ENCODE measurements at places on chromosomes 12 and 14. TPM values are rescaled to one million over a fixed set of nuclear protein-coding genes. Genes with fewer than 3 reads are reported as not detected.

NRL gene
- total RNA-seq: 0.69 TPM

LRRK2 gene
- 2.4 TPM for total RNA-seq

MYF5 gene
- not detected for total RNA-seq

RAB15 gene
- total RNA-seq: 1.8 TPM

CCND2 gene
- 105 TPM for total RNA-seq

ESRRB gene
- total RNA-seq: not detected

CMKLR1 gene
- 0.28 TPM for total RNA-seq

EDDM3A gene
- not detected for total RNA-seq

C3AR1 gene
- 0.51 TPM for total RNA-seq

USP44 gene
- under 0.01 TPM for total RNA-seq

CCDC196 gene
- total RNA-seq: not detected

PKP2 gene
- total RNA-seq: 3.4 TPM

IL23A gene
- total RNA-seq: not detected

KLRD1 gene
- total RNA-seq: 0.30 TPM

ACOT6 gene
- not detected for total RNA-seq

RTL1 gene
- total RNA-seq: under 0.01 TPM

MYH6 gene
- not detected for total RNA-seq

PLCZ1 gene
- not detected for total RNA-seq

ADAM21 gene
- 0.37 TPM for total RNA-seq

DCN gene
- total RNA-seq: 96.5 TPM

SCN8A gene
- 38.6 TPM for total RNA-seq

ETFBKMT gene
- 2.0 TPM for total RNA-seq

DAAM1 gene
- total RNA-seq: 45.4 TPM

PTGER2 gene
- 4.8 TPM for total RNA-seq

SYCP3 gene
- total RNA-seq: 0.32 TPM

TAS2R7 gene
- not detected for total RNA-seq

GRIN2B gene
- under 0.01 TPM for total RNA-seq

GLIPR1L2 gene
- total RNA-seq: 0.30 TPM

GLIPR1L1 gene
- not detected for total RNA-seq

LRRC43 gene
- 0.89 TPM for total RNA-seq

ZCCHC8 gene
- total RNA-seq: 11.9 TPM

Data from smooth muscle cell of the umbilical artery (primary cell).